Airway epithelial cell (primary cell): ENCODE measurements at places on chromosomes 6 and 20. TPM values are rescaled to one million over a fixed set of nuclear protein-coding genes. Genes with fewer than 3 reads are reported as not detected.

The GSTA2 gene
- not detected in 2 replicates for total RNA-seq

The UBE2C gene
- total RNA-seq, result 95.7 and 112 TPM in 2 replicates

The TFAP2C gene
- total RNA-seq, result 10.8 and 13.3 TPM in 2 replicates

The NHSL1 gene
- total RNA-seq, result 15.1 and 21.5 TPM in 2 replicates

The SLC26A8 gene
- total RNA-seq, result not detected in 2 replicates

The DEFB129 gene
- not detected in 2 replicates for total RNA-seq

The FAM83D gene
- total RNA-seq, result 32.0 TPM in 2 replicates

The HMGCLL1 gene
- total RNA-seq, result not detected in 2 replicates
